ENCODE measurements at places on chromosomes 12 and 14. TPM values are rescaled to one million over a fixed set of nuclear protein-coding genes. Genes with fewer than 3 reads are reported as not detected.
A peak's percentile ranks its signal among the peaks of the same experiment; 100 is the strongest.

Gene TAS2R46
- total RNA-seq = 0.60 TPM

Gene USP44
- total RNA-seq = 5.4 TPM

Gene CCDC197
- total RNA-seq = not detected

GRCh38 chr12:13342971-13343370 is 146.4 kb downstream of the EMP1 start:
- H3K27ac ChIP-seq = no peak overlapping the region
- no peaks in the 10 kb centered on the region for H3K36me3 ChIP-seq
- H3K4me1 ChIP-seq = no peaks in the 10 kb centered on the region
- H3K4me3 ChIP-seq = no peak overlapping the region

Gene GTF2A1
- total RNA-seq = 40.9 TPM

DNA sequence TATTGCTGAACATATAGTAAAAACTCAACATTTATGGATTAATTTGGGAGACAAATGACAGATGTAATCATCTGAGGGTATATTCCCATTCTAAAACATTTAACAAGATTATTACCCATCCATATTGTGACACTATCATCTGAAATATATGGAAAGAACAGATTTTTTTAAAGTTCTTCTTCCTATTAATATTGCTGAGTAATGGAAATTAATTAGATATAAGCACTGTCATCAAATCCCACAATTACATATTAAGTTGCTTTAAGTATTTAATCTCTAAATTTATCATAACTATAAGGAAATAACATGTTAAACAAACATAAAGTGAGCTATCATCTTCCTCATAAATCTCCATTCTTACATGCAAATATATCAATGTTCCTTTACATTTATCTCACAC is 22.0 kb downstream of the EML5 start:
- H3K36me3 ChIP-seq = peaks cover 13% of the 10 kb centered on the region
- DNase-seq = no peak
- no peaks in the 10 kb centered on the region for H3K4me1 ChIP-seq
- H3K4me3 ChIP-seq = no peak overlapping the region

Gene KRT77
- total RNA-seq = not detected

Gene DHRS2
- total RNA-seq = not detected

GRCh38 chr14:52837451-52837850 is 46.0 kb upstream of the GNPNAT1 start:
- no peak for DNase-seq
- H3K27me3 ChIP-seq = peaks cover 4% of the 10 kb centered on the region
- H3K27ac ChIP-seq = no peak overlapping the region
- no peak overlapping the region for H3K4me3 ChIP-seq

DNA sequence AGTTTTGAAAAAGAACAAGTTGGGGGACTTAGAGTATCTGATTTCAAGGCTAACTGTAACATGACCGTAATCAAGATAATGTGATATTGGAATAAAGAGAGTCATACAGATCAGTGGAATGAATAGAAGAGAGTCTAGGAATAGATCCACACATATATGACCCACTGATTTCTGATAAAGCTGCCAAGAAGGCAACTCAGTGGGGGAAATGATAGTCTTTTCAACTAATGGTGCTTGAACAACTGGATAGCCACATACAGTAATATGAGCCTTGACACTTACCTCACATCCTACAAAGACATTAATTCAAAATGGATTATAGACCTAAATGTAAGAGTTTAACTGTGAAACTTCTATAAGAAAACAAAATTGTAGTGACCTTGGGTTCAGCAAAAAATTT is 3.8 kb downstream of the PRKCH start:
- peaks cover 29% of the 10 kb centered on the region for H3K4me1 ChIP-seq
- peaks cover 6% of the 10 kb centered on the region for H3K27me3 ChIP-seq
- H3K4me3 ChIP-seq = no peak overlapping the region

- H3K27ac ChIP-seq = no peak overlapping the region
- no peak for DNase-seq
- H3K36me3 ChIP-seq = no peaks in the 10 kb centered on the region
- H3K4me1 ChIP-seq = no peaks in the 10 kb centered on the region
- H3K4me3 ChIP-seq = no peak overlapping the region
- H3K27me3 ChIP-seq = no peaks in the 10 kb centered on the region
These were observed 10.0 kb downstream of the TUBA1B start for GRCh38 chr12:49121047-49121696.

DNA sequence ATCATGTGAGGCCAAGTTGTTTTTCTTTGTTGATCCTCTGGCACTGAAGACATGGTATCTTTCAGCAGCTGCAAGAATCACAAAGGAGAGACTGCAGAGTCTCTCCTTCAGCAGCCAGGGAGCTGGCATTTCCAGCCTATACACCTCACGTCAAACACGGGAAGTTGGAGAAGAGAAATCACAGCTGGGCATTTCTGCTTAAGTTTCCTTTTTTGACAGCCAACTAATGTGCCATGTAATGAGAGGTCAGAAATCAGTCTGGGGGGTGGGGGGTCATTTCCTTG is 28.3 kb downstream of the PHLDA1 start:
- no peaks in the 10 kb centered on the region for H3K4me1 ChIP-seq
- no peaks in the 10 kb centered on the region for H3K36me3 ChIP-seq
- no peak overlapping the region for H3K4me3 ChIP-seq
- no peak overlapping the region for H3K27ac ChIP-seq

DNA sequence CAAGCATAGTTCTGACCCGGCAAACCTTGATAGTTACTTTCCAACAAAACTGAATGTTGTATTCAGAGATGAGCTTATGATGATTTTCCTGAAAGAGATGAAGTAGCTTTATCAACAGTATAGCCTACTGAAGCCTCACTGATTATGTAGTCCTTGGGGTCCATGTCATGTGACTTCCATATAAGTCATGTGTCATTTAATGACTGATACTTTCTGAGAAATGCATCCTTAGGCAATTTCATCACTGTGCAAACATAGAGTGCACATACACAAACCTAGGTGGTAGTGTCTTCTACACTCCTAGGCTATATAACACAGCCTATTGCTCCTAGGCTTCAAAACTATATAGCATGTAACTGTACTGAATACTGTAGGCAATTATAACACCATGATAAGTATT is 28.5 kb upstream of the TUBA1C start:
- H3K27ac ChIP-seq = no peak overlapping the region
- H3K27me3 ChIP-seq = no peaks in the 10 kb centered on the region
- H3K4me1 ChIP-seq = peaks cover 15% of the 10 kb centered on the region

- DNase-seq = no peak
- H3K36me3 ChIP-seq = peaks cover 13% of the 10 kb centered on the region
- H3K27me3 ChIP-seq = no peaks in the 10 kb centered on the region
- H3K27ac ChIP-seq = no peak overlapping the region
- H3K4me1 ChIP-seq = no peaks in the 10 kb centered on the region
These were observed 123.6 kb downstream of the METTL25 start for GRCh38 chr12:82481954-82482353.

Gene SOCS2
- total RNA-seq = 2.3 TPM

DNA sequence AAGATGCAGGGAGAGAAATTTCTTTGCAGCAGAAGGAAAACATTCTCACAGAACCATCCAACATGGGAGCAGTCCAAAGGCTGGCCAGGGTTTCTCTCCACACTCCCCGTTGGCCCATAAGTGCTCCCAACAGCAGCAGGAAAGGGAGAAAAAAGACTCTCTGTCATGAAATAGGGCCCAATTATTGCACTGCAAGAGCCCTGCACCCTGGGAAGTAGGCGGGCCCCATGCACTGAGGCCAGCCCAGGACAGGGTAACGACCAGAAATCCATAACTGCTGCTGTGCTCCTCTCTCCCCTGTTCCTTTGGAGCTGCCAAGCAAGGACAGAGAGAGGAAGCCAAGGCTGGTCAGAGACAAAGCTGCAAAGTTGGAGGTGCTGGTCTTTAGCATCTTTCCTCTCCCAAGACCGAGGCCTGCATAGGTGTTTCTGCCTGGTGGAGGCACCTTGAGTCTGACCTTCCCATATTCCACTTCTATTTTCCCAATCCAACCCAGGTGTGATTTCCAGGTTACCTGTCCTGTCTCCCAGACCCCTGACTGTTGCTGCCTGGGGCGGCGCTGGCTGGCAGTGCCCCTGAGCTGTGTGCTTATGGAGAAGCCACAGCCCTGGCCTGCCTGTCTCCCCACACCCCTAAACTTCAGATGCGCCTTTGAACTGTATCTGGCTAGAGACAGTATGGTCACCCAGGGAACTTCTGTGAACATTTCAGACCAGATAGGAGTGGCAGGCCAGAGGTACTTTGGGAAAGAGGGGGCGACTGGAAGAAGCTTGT is 6.8 kb downstream of the GALNT16 start:
- peaks cover 35% of the 10 kb centered on the region for H3K27me3 ChIP-seq
- no peaks in the 10 kb centered on the region for H3K36me3 ChIP-seq
- DNase-seq = no peak
- no peaks in the 10 kb centered on the region for H3K4me1 ChIP-seq
- H3K4me3 ChIP-seq = no peak overlapping the region
- no peak overlapping the region for H3K27ac ChIP-seq

Gene PMEL
- total RNA-seq = not detected

DNA sequence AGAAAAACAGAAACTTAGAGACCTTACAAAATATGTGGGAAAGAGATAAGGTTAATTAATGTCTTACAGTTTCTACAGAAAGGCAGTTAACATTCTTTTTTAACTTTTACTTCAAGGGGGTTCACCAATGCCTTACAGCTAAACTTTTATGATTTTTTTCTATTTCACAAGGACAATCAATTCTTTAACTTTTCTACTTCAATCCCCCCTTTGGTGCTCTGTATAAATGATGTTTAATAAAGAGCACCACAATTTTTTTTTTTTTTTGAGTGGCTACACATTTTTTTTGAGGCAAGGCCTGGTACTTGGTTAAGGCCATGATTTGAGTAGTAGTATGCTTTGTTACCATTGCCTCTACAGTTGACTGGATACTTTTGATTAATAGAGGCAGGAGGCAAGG is 279.6 kb downstream of the PRKD1 start:
- no peaks in the 10 kb centered on the region for H3K36me3 ChIP-seq
- no peak overlapping the region for H3K27ac ChIP-seq
- H3K27me3 ChIP-seq = no peaks in the 10 kb centered on the region
- no peak for DNase-seq
- H3K4me3 ChIP-seq = no peak overlapping the region
- H3K4me1 ChIP-seq = no peaks in the 10 kb centered on the region

GRCh38 chr12:65845751-65846537 is 21.7 kb downstream of the HMGA2 start:
- no peaks in the 10 kb centered on the region for H3K27me3 ChIP-seq
- no peak overlapping the region for H3K27ac ChIP-seq
- DNase-seq = no peak
- no peaks in the 10 kb centered on the region for H3K4me1 ChIP-seq
- no peak overlapping the region for H3K4me3 ChIP-seq
- H3K36me3 ChIP-seq = no peaks in the 10 kb centered on the region

Gene IL26
- not detected for total RNA-seq

Gene TUBA1B
- 951 TPM for total RNA-seq

DNA sequence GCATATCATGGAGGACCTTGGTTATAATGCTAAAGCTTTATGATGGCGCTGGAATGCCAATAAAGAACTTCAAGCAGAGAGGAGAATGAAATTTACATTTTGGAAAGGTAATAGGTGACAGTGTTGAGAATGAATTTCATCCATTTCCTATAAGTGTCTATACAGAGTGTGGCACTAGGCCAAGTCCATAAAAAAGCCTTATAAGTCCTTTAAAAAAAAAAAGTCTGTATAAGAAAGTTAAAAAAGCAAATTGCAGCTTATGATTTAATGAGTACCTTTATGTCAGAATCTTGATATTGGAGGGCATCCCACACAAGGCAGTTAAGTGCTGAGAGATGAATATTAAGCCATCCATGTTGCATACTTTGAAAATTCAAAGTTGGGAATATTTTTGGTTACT is 62.4 kb downstream of the ATF7IP start:
- H3K4me3 ChIP-seq = peak overlapping the region; percentile 8
- peaks cover 68% of the 10 kb centered on the region for H3K4me1 ChIP-seq

DNA sequence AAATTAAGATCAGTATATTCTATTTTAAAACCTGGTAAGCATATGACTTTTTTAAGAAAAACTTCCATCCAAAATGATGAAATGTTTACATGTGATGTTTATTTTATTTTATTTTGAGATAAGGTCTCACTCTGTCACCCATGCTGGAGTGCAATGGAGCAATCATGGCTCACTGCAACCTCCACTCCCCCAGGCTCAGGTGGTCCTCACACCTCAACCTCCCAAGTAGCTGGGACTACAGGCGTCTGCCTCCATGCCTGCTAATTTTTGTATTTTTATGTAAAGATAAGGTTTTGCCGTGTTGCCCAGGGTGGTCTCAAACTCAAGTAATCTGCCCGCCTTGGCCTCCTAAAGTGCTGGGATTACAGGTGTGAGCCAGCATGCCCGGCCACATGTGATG is 141.8 kb downstream of the ZFP36L1 start:
- no peaks in the 10 kb centered on the region for H3K27me3 ChIP-seq
- H3K27ac ChIP-seq = no peak overlapping the region
- H3K4me3 ChIP-seq = no peak overlapping the region
- H3K36me3 ChIP-seq = no peaks in the 10 kb centered on the region

- no peaks in the 10 kb centered on the region for H3K4me1 ChIP-seq
- H3K4me3 ChIP-seq = no peak overlapping the region
- H3K36me3 ChIP-seq = no peaks in the 10 kb centered on the region
These were observed 289.9 kb upstream of the KITLG start for GRCh38 chr12:88870000-88870737.

GRCh38 chr14:51507511-51507905 is 144.2 kb upstream of the FRMD6 start:
- H3K36me3 ChIP-seq = no peaks in the 10 kb centered on the region
- H3K4me3 ChIP-seq = no peak overlapping the region
- H3K27ac ChIP-seq = no peak overlapping the region
- H3K4me1 ChIP-seq = no peaks in the 10 kb centered on the region
- DNase-seq = no peak

Gene CFAP54
- total RNA-seq = 0.44 TPM
